ENCODE measurements at places on chromosomes 1 and 21. TPM values are rescaled to one million over a fixed set of nuclear protein-coding genes. Genes with fewer than 3 reads are reported as not detected.

The TMEM200B gene
- polyA plus RNA-seq: not detected

The ERICH3 gene
- polyA plus RNA-seq: not detected

The TRMT13 gene
- polyA plus RNA-seq: 8.7 TPM

The CLIC6 gene
- not detected for polyA plus RNA-seq

The LAMC2 gene
- polyA plus RNA-seq: not detected

The OR2L8 gene
- polyA plus RNA-seq: not detected

The LCE1A gene
- not detected for polyA plus RNA-seq

The UMODL1 gene
- polyA plus RNA-seq: 0.14 TPM

The NBPF10 gene
- 0.22 TPM for polyA plus RNA-seq

The DDR2 gene
- not detected for polyA plus RNA-seq

The SLC44A5 gene
- not detected for polyA plus RNA-seq

The VWA1 gene
- polyA plus RNA-seq: not detected

The OR2T6 gene
- polyA plus RNA-seq: not detected

All from naive thymus-derived CD4-positive, alpha-beta T cell (primary cell).